ENCODE measurements at places on chromosomes 7 and 10. TPM values are rescaled to one million over a fixed set of nuclear protein-coding genes. Genes with fewer than 3 reads are reported as not detected.

The HABP2 gene
- not detected for total RNA-seq

The TMEM229A gene
- total RNA-seq, result not detected

The OLAH gene
- total RNA-seq, result 2.9 TPM

The CCZ1B gene
- total RNA-seq, result 84.4 TPM

The FAM204A gene
- total RNA-seq, result 63.0 TPM

The ADIRF gene
- total RNA-seq, result not detected

The TMEM72 gene
- not detected for total RNA-seq

The GFRA1 gene
- total RNA-seq, result not detected

The GRM3 gene
- not detected for total RNA-seq

The PDZD7 gene
- 0.71 TPM for total RNA-seq

The HYAL4 gene
- total RNA-seq, result not detected

The ZNF804B gene
- total RNA-seq, result not detected

The C1QL3 gene
- total RNA-seq, result not detected

The AKR1C3 gene
- total RNA-seq, result 2.9 TPM

The ZP3 gene
- 6.6 TPM for total RNA-seq

The DTX2 gene
- 40.0 TPM for total RNA-seq
